ENCODE measurements at places on chromosomes 7 and 10.
A peak's percentile ranks its signal among the peaks of the same experiment; 100 is the strongest.

- DNase-seq, result no peak
Measured at GRCh38 chr10:4285121-4285520, 500.1 kb upstream of the KLF6 start.

DNA sequence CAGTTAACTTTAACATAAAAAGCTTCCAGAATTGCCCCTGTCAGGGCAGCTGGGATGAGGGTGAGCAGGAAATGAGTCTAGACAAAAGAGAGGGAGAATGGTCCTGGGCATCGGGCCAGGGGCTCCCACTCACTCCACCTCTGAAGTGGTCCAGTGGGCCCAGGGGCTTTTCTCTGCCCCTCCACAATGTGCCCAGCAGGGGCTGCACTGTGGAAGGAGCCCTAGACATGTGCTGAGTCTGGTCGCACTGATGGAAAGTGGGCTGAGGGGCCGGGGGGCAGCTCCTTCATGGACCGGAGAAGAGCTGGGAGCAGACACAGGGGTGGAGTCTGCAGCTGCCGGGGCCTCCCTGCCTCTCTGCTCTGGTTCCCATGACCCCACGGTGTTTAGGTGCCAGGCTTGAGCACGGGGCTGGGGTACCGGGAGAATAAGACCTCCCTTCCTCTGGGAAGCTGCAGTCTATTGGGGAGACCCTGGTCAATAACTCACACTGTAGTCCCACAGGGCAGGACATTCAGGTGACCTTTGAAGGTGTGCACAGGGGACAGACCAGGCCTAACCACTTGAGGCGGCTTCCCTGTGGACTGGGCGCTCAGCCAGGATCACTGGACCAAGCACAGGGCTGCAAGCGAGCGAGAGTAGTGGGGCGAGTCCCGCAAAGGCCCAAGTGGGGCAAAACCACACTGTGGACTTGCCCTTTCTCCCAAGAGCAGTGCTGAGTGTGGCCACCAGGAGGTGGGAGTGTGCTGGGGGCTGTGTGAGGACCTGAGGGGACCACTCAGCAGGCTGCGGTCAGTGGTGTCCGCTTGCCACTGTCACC lies 6.1 kb downstream of the ADCY1 start:
- no peak for DNase-seq

GRCh38 chr7:141079219-141079618 lies 5.4 kb downstream of the TMEM178B start:
- DNase-seq, result no peak

- DNase-seq, result no peak
Measured at GRCh38 chr10:130994191-130994590, 317.3 kb downstream of the TCERG1L start.

DNA sequence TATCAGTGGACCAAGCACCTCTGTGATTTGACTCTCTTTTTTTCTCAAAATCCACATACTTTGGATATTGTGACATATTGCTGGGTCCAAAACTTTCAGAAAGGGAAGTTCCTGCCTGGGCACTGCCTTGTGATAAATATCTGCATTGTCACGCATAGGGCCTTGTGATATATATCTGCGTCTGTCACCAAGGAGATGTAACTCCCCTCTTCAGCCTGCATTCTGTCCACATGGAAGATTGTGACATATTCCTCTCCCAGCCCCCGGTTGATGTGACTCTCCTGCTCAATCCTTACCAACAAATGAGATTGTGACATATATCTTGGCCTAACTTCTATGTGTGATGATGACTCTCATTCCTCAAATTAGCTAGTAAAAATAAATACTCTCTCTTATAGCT lies 25.4 kb upstream of the ZNF107 start:
- DNase-seq, result no peak

- DNase-seq, result no peak
Measured at GRCh38 chr10:97179731-97180362, 5.9 kb downstream of the SLIT1 start.

GRCh38 chr10:69366738-69367137 lies 50.0 kb downstream of the TACR2 start:
- no peak for DNase-seq

DNA sequence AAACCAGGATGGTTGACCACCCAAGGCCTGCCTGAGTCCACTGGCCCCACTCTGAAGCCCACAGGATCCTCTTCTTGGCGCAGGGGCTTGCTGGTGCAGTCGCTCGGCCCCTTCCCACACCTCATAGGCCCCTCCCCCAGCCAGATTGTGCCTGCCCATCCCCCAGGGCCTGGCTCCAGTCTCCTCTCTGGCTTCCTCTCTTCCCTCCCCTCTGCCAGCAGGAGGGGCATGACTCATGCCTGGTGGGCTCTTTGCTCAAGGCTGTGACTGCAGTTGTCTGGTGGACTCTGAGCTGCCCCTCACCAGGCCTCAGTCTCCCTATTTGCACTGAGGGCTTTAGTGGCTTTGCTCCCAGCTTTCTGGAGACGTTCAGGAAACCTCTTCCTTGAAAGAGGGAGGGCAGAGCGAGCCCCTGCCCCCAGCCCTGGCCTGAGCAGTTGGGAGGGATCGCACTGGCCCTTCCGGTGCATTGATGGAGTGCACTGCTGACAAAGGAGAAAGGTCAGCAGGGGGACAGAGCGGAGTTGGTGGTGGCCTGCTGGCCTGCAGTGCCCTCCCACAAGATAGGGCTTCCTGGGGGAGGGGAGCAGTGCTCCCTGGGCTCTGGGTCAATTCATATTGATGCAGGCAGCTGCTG lies 60.7 kb downstream of the ZMIZ1 start:
- peak; percentile 33 for DNase-seq

- no peak for DNase-seq
Measured at GRCh38 chr10:104913390-104913789, 272.3 kb downstream of the SORCS3 start.

GRCh38 chr7:11155883-11156282 lies 182.2 kb downstream of the PHF14 start:
- no peak for DNase-seq

GRCh38 chr7:37524056-37524455 lies 75.4 kb upstream of the ELMO1 start:
- DNase-seq, result no peak

DNA sequence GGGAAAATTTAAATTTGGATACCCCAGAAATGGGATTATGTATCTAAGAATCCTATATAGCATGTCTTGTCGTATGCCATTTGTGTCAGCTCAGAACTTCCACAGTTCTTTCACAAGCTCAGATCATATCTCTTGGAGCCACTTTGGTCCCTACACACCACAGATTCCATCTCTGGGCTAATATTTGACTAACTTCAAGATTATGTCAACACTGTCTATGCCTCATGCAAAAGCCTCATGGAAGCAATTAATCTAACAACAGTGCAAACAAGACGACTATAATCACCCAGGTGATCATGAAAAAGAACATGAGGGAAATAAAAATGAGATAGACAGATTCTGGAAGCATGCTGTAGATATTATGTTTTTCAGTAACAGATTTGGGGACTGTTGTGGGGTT lies 189.1 kb downstream of the LRRTM3 start:
- DNase-seq, result no peak

- DNase-seq, result no peak
Measured at GRCh38 chr10:121672733-121673132, 74.5 kb upstream of the FGFR2 start.

- no peak for DNase-seq
Measured at GRCh38 chr10:70920519-70920918, 32.2 kb upstream of the PCBD1 start.

- no peak for DNase-seq
Measured at GRCh38 chr10:44982114-44982460, 3.5 kb upstream of the DEPP1 start.

- no peak for DNase-seq
Measured at GRCh38 chr7:22660732-22661131, 66.3 kb upstream of the IL6 start.

- DNase-seq, result no peak
Measured at GRCh38 chr10:49617121-49618020, 3.5 kb downstream of the CHAT start.

GRCh38 chr10:102770792-102771191 lies 27.0 kb downstream of the WBP1L start:
- no peak for DNase-seq

DNA sequence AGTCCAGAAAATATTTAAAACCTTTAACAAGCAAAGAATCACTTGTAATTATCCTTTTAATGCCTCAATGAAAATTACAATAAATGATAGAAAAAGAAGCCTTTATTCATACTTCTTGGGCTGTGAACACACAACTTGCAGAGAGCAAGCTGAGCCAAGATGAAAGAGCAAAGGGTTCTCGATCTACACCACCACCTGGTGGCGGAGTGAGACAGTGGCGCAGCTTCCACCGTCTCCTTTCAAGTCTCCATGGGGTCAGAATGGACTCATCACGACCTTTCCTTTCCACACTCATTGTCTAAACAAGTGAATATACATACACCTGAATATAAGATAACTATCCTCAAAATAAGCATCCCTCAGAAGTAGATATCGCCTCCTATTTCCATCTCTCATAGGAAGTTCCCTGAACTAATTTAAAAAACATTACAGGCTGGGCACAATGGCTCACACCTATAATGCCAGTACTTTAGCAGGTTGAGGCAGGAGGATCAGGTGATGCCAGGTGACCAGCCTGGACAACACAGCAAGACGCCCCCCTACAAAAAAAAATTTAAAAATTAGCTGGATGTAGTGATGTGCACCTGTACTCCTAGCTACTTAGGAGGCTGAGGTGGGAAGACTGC lies 40.7 kb downstream of the ATE1 start:
- peak; percentile 6 for DNase-seq

DNA sequence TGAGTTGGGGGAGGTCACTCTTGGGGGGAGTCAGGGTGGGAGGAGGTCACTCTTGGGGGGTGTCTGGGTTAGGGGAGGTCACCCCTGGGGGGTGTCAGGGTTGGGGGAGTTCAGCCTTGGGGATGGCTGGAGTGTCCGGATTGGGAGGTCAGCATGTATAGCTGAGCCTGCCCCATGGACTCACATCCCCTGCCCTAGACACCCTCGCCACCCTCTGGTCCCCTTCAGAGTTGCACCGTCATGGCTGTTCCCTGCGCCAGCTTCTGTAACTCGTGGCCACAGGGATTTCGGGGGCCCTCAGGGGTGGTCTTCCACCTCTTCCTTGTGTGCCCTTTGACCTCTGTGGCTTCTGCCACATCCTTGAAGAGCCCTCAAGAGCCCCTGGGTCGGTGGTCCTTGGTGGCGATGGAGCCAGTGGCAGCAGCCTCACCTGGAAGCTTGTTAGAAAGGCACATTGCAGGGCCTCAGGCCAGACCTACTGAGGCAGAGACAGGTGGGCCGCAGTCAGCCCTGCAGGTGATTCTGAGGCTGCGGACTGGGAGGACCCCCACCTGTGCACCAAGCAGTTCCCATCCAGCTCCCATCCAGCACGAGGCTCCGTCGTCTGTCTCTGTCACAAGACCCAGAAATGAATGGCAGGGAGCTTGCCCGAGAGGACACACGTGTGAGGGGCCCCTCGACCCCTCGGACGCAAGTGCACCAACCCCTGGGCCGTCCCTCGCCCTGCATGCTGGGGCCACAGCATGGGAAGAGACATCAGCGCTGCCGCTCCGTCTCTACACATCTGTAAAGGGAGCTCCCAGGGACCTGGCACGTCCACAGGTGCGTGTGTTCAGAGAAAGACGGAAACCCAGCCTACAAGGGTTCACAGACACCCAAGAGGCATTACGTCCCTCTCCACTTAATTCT lies 44.7 kb upstream of the SUN1 start:
- DNase-seq, result no peak

DNA sequence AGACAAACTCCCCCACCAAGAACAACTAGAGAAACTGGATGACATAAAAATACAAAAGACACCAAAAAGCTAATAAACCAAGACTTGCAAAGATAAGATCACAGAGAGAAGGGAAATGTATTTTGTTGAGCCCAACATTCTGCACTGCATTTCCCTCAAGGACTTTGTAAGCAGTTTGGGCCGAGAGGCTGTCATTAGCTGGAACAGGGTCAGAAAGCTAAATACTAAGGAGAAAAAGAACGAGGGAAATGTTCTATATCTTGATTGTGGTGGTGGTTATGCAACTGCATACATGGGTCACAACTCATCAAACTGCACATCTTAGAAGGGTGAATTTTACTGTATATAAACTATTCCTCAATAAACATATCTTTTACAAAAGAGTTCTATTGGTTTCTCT lies 315.0 kb downstream of the IPMK start:
- no peak for DNase-seq

GRCh38 chr10:122548407-122549085 lies 12.0 kb upstream of the DMBT1 start:
- no peak for DNase-seq

GRCh38 chr7:65225422-65226006 lies 148.1 kb upstream of the ZNF92 start:
- no peak for DNase-seq

GRCh38 chr7:104980440-104980839 lies 33.6 kb upstream of the KMT2E start:
- DNase-seq, result no peak

- no peak for DNase-seq
Measured at GRCh38 chr10:132626019-132626760, 88.6 kb downstream of the INPP5A start.

DNA sequence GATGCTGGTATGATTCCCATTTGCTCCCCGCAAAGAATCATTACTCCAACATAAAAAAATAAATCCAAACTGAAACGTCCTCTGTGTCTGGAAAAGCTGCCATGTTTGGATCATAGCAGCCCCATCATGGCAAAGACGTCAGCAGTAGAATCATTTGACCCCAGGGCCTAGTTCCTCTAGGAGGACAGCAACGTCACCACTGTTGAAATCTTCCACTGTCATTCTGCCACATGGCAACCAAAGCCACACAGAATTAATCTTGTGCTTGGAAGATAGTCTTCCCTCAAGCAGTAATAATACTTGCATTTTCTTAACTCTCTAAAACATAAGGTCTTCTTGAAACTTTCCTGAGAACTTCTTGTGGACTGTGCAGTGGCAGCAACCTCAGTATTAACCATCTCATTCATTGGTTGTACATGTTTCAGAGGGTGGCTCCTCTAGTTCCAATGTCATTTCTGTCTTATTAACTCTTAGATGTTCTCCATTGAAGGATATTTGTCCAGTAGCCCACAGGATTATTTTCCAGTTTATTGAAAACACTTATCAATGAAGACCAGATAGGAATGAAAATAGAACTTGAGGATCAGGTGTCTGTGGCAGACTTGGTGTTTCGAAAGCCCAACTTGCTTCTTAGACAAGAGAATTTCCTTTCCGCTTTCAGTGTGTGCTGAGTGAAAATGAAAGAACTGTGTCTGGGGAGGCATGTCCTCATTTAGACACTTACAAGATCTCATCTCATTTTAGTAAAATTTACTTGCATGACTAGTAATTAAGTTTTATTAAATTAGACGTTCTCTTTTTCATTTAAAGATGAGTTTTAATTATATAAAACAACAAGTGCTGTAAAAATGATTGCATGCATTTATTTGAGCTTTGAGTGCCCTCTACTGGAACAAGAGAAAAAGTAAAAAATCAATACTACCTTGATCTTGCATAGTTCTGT lies 28.9 kb upstream of the INHBA start:
- peak; percentile 86 for DNase-seq

DNA sequence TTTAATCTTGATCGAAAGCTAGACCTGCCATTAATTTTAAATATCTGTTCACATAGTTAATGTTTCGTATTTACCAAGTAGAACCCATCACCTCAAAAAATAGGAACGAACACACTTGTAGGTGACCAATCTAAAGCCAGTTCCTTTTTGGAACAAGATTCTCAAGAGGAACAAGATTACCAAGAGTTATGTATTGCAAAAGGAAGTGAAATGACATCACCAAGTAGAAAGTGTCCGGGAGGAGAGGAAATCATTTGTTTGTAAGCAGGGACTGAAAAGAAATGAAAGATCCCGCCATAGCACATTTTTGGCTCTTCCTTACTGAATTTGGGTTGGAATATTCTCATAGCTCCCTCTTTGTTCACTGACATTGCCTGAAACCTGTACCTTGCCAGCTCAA lies 1200.5 kb downstream of the SORCS1 start:
- DNase-seq, result no peak

All from CD14-positive monocyte (primary cell).